ENCODE measurements at places on chromosomes 12 and 14.

DNA sequence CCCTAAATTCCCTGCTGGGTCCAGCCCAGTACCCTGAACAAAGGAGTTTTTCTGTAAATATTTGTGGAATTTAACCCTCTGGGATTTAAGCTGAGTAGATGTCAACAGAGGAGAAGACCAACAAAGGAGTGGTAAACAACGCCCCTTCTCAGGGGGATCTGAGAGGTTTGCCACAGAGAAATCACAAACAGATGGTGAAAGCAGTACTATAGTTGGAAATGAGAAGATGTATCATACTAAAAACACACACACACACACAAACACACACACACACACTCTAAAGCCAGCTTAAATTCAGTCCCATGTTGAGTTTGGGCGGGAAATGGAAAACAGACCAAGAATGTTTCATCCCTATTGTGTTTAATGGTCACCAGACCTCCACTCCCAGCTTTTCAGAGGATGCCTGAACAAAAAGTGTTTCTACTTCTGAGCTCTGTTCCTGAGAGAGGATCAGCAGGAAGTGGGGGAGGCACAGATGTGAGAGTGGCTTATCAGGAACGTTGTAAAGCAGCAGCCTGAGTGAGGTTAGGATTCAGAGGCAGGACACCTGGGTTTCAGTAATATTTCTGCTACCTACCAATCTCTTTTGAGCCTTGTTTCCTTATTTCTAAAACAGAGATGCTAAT is 3.2 kb downstream of the BIN2 start:
- DNase-seq: no peak

DNA sequence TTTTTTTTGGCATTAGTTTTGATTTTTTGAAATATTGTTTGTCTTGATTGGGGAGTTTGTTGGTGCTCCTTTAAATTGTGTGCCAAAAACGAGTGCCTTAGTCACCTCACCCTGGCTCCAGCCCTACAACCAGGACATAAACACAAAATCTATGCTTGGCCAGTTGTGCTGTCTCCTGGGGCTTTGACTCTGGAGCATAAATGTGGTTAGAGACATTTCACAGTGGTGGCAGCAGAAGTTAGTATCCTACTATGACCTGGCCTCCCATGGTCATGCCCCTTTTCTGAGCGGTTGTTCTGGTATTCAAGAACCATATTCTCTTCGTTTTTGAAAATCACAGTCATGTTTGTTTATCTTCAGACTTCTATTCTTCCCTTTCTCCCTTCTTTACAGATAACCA is 70.7 kb upstream of the PSMA6 start:
- no peak for DNase-seq

GRCh38 chr12:119829439-119829838 is 47.7 kb downstream of the CIT start:
- no peak for DNase-seq

DNA sequence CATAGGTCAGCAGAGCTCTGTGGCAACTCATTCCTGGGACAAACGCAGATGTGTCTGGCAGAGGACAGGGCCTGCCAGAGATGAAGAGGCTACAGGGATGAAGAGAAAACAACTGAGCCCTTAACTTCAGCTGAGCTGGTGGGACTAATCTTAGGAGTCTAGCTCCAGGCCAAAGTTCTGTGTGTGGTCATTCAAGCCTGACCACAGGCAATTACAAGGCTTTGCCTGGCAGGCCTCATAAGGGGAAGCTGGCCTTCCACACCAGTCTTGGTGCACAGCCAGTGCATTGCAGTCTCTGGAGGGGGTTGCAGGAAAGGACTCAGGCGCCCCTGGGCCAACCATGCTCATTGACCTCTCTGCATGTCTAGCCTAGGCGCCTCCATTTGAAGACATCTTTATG is 127.6 kb upstream of the DAAM1 start:
- DNase-seq: no peak

DNA sequence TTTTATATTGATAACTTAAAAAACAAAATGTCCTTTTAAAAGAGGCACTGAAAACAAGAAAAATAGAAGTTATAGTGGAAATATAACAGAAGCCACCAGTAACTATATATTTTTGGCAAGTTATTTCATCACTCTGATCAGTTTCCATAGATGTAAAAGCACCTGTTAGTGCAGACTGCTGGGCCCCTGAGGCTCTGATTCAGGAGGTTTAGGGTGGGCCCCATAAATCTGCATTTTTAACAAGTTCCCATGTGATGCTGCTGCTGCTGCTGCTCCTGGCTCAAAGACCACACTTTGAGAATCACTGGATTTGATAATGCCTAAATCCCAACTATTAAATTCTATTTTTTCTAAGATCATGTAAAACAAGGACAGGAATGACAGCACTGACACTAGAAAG is 251.1 kb downstream of the MED13L start:
- no peak for DNase-seq

DNA sequence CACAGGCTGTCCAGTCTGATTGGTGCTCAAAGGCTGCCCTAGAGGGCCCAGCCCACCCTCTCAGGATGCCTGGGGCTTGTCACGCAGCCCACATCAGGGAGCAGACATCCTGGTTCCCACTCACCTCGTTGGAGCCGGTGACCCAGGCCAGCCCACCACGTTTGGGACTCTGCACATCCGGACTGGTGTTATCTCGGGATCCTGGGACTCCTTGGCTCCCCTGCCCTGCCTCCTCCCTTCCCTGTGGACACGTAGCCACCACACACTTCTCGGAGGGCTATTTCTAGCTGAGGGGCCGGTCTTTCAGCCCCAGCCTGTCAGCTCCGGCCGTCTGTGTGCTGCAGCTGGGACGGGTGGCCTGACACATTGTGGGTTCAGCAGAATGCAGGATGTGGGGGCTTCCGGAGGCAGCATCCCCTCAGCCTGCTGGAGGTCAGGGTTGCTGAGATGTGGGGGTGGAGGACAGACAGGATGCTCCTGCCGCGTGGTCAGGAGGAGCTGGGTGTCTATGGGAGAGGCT is 12.8 kb upstream of the FGF23 start:
- no peak for DNase-seq

DNA sequence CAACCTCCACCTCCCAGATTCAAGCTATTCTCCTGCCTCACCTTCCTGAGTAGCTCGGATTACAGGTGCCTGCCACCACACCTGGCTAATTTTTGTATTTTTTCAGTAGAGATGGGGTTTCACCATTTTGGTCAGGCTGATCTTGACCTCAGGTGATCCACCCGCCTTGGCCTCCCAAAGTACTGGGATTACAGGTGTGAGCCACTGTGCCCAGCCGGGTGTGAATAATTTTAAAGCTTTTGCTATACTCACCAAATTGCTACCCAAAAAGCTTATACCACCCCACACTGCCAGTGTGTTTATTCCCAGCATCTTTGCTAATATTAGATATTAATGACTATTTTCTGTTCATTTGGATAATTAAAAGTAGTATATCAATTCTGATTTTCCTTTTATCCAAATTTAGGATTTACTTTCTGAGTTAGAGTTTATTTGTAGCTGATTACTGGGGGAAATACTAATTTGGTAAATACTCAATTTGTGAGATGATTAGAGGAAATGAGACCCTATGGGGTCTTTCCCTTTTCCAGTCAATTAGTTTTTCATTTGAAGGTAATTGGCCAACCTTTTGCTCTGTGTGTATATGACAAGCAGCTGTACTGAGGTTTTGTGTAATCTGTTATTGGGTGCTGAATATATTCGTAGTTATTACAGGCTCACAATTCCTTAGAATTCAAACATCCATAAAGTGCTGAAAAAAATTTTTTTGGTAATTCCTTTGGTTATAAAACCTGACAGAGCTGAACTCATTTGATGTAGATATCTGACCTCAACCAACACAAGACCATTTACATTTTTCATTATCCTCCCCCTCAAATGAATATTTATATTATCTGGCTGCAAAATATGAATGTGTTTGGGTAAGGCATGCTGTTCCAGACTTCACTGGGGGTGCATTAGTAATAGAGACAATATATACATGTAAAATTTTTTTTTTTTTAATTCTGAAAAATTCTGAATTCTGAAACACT is 73.6 kb downstream of the ANO6 start:
- DNase-seq: no peak

DNA sequence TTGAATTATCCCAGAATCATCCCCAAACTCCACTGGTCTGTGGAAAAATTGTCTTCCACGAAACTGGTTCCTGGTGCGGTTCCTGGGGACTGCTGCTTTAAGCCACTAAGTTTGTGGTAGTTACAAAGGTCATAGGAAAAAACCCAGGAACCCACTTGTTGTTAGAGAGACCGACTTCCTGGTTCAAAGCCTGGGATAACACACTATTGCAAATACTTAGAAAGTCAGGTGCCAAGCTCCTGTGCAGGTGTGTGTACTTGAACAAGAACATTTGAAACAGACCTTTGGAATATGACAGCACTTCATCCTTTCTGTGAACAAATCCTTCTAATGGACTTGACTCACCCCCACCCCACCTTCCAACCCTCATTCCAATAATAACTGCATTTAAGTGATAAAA is 519.6 kb downstream of the GLT1D1 start:
- no peak for DNase-seq

GRCh38 chr14:104142946-104143470 is 4.6 kb downstream of the KIF26A start:
- DNase-seq: no peak

DNA sequence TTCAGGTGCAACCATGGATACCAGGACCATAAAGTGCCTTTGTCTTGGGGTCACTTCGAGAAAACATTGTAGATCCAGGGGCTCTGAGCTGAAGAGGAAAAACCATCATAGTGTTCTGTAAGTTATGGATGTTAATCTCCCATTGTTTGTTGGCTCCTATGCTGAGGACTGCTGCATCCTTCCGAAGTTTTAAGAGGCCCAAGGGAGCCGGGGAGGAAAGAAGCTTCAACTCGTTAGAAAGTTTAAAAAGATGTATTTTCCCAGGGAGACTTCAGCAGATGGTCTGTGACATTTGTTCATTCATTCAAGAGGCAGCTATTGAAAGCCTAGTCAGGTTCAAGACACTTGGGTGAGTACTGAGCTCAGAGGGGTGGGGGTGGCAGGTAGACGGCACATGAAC is 378.8 kb upstream of the TBX3 start:
- DNase-seq: no peak

- no peak for DNase-seq
Measured at GRCh38 chr12:115451780-115452736, 768.1 kb upstream of the TBX3 start.

DNA sequence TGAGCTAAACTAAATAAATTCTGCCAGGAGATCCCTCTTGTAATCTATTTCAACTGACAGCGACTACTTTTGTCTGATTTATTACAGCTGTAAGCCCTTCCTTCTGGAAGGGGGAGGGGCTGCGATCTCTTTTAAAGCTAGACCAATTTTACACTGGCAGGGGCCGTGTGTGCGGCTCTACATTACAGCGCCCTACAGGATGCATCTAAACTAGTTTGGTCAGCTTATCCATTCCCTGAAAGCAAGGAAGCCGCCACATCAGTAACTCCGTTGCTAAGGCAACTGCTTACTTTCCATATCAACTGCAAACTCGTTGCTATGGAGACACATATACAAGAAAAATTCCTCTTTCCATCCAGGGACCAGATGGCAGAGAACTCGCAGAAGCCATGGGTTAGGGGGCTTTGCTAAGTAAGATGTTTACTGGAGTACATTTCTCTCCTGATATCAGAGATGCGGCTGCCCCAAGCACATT is 17.4 kb downstream of the FOXN3 start:
- DNase-seq: no peak

DNA sequence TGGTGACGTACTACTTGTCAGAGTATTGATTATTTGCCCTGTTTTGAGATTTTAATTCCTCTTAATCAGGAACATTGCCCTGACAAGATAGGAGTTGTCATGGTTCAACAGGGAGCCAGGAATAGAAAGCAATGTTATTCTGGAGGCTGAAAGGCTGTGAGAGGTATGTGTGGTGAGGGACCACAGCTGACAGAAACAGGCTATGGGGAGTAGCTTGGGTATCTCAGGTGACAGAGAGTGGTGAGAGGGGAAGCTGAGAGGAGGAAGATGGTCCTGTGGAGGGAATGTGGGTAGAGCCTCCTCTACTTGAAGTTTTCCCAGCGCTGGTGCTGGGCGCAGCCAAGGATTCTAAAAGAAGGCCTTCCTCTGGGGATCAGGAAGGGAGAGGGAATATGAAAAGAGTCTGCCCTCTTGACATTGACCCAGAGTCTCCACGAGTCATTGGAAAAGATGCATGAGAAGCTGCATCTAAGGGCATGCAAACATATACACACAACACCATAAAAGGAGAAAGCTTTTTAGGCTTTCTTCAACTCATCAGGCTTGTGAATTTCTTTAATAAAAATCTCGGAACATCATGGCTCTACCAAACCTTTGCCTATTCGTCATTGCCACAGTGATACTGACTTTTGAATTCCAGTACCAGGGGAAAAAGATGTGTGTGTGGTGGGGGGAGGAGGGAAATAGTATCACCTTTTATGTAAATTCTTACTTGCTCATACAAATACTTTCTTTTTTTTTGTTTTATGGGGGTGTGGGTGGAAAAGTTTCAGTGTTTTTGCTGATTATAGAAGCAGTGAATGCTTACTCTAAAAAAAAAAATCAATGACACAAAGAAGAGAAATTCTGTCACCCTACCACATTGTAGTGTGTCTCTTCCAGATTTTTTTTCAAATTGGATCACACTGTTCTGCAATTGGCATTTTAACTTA is 39.9 kb upstream of the DHRS7 start:
- no peak for DNase-seq

DNA sequence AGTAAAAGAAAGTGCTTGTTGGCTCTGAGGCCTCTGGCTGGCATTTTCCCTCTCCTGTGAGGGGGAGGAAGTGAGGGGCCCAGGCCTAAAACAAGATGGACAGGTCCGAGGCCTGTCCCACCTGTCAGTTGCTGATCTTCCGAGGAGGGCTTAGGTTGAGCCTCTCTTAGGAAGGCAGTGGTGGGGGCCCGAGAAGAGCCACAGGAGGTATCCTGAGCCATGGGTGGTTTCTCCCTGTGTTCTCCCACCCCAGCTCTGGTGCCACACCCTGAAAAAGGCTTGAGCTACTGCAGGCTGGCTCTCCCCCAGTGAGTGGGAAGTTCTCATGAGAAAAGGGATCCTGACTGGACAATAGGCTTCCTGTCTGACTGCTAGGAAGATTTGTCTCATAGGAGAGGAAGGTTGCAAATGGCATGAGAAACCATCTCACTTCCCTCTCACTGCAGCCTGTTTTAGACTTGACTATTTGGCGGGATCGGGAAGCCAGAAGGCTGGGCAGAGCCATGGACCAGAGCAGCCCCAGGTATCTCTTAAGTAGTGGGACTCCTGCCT is 72.1 kb upstream of the SRSF5 start:
- no peak for DNase-seq

DNA sequence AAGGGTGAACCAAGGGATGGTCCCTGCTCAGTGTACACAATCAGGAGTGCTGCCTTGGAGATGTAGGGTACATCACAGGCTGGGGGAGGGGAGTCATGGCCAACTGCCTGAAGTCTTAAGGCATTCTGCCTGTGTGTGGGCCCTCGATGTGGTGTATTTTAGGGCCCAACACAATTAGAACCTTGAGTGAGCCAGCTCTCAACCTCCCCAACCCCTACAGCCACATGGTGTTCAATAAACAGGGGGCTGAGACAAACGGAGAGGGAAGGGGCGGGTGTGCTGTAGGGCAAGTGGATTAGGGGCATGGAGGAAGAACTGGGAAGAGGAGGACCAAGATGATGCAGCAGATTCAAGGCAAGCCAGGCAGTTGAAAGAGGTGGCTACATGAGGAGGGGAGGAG is 8.6 kb upstream of the CHD4 start:
- no peak for DNase-seq

All from esophagus squamous epithelium (tissue), 5 donors.